Caco-2 (cell line): ENCODE measurements at places on chromosomes 2 and 18.

DNA sequence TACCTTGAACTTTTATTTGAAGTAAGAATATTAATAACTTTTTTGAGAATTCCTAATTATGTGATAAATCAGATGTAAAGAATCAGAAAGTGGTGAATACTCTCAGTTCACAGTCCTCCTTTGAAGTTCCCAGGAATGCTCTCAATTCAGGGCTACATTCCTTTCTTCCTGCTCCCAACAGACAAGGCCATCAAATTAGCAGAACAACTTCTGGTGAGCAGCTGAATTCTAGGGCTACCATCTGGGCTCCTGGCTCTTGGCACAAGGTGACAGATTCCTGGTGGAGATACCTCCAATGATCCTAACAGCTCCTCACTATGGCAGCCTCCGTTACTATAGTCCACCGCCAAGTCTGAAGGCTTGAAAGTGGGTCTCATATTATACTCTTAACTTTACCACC, 37.8 kb upstream of the OLA1 start:
- no peak for DNase-seq

DNA sequence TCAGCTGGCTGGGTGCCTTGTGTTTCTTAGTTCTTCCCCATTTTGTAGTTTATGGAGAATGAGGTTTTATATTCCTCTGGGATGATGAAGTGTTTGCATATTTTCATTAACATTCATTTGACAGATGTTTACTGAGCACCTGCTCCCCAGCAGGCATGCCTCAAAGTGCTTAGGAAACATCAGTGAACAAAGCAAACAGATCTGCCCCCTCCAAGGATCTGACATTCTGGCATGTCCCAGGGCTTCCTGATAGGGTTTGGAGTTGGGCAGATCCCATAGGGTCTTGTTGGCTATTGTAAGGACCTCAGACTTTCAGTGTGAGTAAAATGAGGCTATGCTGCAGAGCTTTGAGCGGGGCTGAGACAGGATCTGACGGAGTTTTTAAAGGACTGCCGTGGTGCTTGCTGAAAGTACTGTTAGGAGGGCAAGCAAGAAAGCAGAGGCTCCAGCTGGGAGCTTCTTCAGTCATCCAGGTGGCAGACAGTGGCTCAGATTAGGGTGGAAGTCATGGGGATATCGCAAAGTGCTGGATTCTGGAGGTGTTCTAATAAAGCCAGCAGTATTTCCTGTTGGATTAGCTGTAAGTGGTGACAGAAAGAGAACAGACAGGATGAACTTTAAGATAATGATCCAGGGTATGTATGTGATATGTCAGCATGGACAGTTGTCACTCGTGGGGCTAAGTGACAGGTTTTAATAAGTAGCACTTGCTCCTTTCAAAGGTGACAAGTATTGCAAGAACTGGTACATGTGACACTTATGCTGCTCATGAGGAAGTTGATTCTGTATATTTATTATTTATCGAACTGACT, 11.3 kb upstream of the IAH1 start:
- no peak for DNase-seq

GRCh38 chr2:108988796-108989713, at the start of gene EDAR:
Gene EDAR (minus strand): TSS chr2:108989220. CDS start chr2:108931014, 58,206 bp downstream.
- DNase-seq: peak; percentile 82

DNA sequence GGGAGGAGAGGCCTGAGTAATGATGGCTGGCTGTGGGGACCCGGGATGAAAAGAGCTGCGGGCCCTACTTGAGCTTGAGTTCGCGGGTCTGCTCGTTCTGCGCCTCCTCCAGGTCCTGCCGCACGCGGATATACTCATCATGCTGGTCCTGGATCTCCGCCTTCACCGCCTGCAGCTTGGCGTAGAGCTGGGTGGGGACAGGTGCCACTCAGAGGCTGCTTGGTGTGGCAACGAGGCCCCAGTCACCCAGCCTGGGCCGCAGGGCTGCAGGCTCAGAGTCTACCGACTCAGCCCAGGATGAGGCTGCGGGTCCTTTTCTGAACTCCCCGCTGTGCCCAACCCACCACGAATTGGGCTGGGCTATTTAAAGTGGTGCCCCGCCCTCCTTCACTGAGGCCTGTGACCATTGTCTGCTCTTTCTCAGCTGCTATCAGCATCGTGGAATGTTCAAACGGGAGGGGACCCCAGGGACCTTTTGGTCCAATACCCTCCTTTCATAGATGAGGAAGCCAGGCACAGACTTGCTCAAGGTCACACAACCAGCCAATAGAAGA, 28.0 kb downstream of the KIF3C start:
- no peak for DNase-seq

GRCh38 chr18:9926223-9926894, 12.5 kb downstream of the VAPA start:
- DNase-seq: peak; percentile 7

DNA sequence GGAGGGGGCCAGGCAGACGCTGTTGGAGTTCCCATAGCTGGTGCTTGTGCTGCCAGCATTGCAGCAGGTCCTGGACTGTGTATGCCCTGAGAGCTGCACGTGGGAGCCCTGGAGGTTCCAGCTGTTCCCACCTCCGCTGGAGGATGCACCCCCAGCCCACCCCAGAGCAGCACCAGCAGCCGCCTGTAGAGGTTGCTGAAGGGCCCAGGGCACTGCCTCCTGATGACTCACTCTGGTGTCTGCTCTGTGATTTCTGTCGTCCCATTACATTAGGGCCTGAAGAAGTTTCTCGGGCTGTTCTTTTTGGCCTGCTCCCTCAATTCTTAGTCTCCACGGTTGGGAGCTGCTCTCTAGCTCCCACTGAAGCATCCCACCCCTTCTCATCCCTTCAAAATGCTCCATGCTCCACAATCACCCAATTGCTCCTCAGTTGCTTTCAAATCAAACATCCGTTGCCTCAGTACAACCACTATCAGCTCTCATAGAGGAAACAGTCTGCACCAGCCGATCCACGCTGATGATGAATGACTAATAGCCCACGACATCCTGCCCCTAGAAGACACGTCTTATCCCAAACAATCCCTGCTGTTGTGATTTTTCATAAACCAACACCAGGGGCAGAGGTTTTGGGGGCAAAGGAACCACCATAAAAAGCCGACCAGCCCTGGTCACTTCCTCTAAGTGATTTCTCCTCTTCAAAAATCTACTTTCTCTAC, 65.2 kb upstream of the RNF152 start:
- DNase-seq: no peak

DNA sequence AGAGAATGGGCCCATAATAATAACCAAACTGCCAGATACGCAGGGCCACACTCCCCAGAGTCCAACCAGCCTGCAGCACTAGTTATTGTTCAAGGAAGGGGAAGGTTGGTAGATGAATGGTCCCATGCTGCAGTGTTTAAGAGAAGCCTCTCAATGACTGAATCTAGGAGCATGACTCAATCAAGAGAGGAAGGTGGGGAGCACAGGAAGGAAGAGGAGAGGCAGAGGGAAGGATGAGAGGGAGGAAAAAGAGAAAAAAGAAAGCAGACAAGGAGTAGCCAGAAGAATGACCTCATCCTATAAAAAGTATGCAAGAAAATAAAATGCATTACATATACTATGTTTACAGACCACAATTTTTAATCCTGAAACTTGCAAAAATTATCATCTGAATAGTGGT, 174.5 kb downstream of the TCF4 start:
- DNase-seq: no peak

GRCh38 chr2:88870267-88870839, 178.9 kb downstream of the RPIA start:
- DNase-seq: no peak

DNA sequence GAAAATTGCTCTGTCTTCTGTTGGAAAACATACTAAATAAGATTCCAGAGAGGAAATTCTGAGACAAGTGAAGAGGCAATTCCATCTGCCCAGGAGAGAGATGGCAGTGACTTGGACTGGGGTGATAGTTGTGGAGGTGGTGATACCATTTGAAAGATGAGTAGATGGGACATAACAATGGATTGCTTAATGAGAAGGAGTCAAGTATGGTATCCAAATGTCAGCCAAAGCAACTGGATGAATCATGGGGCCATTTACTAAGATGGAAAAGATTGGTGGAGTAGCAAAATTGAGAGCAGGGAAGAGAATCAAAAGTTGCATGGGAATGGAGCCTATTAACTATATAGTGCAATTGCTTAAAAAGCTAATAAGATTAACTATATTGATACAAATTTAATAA, 222.1 kb downstream of the ETAA1 start:
- DNase-seq: no peak

DNA sequence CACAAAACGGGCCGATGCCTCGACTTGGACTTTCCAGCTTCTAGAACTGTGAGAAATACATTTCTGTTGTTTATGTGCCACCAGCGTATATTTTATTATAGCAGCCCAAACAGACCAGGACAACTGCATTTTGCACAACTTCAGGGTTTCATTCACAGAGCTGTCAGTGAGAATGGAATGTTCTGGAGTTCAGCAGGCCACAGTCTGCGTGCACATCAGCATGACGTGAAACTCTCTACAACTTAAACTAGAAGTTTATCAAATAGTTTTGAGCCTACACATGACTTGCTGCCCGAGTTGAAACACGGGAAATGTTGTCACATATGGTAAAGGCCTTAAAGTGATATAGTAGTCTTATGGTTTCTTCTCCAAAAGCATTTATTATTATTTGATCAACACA, 3.9 kb upstream of the TRIB2 start:
- DNase-seq: no peak
